ENCODE measurements at places on chromosomes 13 and 19.

DNA sequence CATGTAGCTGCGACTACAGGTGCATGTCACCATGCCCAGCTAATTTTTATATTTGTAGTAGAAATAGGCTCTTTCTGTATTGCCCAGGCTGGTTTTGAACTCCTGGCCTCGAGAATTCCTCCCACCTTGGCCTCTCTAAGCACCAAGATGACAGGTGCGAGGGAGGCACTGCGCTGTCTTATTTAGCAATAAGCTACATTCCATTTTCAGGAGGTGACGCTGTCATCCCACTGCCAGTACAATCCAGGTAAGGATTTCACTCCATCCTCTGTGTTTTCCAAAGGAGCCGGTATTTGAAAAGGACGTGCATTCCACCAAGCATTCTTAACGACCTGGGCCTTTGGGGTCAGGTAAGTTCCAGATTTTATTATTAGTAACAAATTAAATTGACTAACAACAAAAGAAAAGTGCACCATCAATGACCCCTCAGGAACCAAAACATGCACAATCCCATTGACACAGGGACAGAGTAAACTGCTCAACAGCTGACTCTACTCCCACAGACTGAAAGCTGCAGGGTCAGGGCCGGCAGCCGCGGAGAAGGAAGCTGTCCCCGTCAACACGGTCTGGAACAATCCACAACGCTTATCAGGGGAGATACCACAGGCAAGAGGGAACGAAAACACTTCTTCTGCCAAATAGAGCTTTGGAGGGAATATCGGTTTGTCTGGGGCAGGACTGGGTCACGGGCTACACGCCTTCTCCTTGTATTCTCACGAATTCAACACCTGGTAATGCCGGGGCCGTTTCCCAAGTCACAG is 82.8 kb downstream of the INSR start:
- DNase-seq: no peak

GRCh38 chr13:52701728-52702465 is 37.7 kb downstream of the CNMD start:
- no peak for DNase-seq

- no peak for DNase-seq
Measured at GRCh38 chr19:49678985-49679770, 2.1 kb downstream of the PRMT1 start.

DNA sequence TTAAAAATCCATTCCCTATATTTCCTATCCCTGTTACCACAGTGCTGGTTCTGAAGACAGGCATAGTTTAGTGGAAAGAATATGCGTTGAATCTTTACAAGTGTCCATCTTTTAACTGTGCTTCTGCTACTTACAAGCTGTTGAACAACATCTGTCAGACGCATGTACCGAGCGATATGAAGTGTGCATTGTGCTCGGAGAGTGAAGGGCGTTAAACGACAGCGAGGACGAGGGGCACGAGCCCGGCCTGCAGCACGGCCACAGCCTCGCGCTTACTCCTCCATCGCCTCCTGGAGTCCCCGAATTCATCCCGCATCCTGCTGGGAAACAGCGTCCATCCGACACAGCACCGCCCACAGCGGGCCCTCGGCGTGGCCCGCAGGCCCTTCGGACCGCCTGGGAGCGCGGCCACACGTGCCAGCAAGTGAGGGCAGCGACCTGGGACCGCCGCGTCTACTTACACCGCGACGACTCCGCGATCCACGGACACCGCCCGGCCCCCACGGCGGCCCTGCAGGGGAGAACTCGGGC is 514 bp downstream of the PCID2 start:
- peak; percentile 55 for DNase-seq

GRCh38 chr13:106348075-106348840 is 187.2 kb downstream of the EFNB2 start:
- peak; percentile 16 for DNase-seq

DNA sequence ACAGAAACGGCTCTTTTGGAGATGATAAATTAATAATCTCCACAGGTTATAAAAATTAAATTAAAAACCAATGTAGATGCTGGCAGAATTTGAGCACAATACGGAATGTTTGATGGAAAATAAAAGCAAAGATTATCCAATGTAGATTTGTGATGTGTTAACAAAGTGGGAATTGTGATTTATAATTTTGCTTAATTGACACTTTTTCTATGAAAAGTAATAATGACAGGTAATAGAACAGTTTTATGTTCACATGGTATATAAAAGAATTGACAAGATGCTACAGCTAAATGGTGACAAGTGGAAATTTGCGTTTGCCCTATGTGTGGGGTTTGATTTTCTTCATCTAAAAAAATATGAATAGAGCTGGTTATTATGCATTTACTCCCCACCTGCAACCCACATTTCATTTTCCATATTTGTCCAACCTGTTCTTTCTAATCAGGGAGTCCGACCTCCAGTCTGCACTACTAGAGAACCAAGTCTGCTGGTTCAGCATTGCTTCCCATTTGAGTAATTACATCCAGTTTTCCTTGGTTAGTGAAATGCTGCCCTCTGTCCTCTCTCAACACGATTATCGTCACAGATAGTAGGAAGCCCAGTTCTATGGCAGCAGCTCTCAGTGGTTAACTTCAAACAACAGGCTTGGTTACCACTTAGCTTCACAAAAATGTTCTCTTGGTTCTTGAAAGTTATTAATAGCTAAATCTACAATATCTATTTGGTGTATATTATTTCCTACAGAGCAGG is 61.4 kb upstream of the SLITRK1 start:
- peak; percentile 18 for DNase-seq

DNA sequence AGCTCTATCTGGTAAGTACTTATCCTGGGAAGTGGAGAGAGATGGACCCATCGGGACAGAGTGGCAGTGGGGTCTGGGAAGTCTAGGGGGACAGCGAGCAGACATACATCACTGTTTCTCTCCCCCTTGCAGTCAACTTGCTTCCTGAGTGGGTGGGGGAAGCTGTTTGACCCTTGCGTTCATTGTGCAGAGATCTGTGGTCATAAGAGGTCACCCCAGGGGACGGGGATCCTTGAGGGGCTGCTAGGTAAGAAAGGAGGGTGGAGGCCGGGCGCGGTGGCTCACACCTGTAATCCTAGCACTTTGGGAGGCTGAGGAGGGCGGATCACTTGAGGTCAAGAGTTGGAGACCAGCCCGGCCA is 474 bp downstream of the ARHGEF18 start:
- DNase-seq: no peak

DNA sequence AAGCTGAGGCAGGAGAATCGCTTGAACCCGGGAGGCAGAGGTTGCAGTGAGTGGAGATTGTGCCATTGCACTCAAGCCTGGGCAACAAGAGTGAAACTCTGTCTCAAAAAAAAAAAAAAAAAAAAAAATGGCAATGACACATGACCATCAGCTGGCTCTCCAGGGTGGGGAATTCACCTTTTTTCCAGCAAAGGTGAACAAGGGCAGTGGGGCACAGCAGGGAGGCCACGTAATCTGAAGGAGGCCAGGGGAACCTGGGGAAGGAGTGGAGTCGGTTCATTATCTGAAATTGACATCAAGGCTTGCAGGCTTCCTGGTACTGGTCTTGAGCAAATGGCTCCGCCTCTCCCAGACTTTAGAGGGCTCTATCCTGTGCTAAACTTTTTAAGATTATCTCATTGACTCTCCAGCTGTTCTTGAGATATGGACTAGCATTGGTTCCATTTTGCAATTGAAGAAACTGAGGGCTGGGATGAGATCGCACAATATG is 28.1 kb downstream of the KEAP1 start:
- DNase-seq: no peak

DNA sequence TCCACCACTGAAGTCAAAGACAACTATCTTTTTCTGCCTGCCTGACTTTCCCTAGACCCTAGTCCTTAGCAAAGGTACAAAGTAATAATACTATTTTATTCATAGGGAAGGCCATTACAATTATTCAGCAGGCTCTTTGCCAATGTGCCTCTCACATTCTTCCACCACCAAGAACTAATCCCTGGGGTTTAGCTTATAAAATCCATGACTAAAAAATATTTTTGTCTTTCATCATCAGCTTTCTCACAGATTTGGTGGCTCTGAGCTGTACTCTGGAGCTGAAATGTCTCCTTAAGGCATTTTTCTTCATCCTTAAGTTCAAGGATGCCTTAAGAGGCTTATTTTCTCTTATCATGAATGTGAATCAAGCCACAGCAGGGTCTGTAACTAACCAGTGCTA is 96.1 kb downstream of the OXGR1 start:
- DNase-seq: no peak

DNA sequence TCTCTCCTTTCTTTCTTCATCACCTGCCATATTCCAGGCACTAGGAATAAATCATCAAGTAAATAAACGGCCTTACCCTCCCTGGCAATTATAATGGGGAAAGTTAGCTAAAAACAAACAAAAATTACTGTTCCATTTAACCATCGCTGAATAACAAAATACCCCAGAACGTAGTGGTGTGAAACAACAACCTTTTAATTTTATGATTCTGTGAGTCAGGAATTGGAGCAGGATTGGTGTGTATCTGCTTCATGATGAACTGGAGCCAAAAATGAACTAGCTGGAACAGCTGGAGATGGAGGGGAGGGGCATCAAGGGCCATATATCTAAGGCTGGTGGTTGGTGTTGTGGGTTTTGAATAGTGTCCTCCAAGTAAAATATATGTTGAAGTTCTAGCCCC is 3.7 kb upstream of the CADM4 start:
- no peak for DNase-seq

DNA sequence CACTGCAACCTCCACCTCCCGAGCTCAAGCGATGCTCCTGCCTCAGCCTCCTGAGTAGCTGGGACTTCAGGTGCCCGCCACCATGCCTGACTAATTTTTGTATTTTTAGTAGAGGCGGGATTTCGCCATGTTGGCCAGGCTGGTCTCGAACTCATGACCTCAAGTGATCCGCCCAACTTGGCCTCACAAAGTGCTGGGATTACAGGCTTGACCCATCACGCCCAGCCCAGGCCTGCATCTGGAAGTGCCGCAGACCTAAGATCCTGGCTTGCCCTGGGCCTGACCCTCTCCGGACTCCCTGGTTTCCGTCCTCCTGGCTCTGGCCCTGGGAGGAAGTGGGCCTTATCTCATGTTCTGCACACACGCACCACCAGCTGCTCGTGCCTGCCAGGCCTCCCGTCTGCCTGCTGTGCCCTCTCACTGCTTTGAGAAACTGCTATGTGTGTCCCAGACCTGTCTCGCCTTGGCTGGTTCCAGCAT is 4.7 kb upstream of the PTGIR start:
- DNase-seq: no peak

DNA sequence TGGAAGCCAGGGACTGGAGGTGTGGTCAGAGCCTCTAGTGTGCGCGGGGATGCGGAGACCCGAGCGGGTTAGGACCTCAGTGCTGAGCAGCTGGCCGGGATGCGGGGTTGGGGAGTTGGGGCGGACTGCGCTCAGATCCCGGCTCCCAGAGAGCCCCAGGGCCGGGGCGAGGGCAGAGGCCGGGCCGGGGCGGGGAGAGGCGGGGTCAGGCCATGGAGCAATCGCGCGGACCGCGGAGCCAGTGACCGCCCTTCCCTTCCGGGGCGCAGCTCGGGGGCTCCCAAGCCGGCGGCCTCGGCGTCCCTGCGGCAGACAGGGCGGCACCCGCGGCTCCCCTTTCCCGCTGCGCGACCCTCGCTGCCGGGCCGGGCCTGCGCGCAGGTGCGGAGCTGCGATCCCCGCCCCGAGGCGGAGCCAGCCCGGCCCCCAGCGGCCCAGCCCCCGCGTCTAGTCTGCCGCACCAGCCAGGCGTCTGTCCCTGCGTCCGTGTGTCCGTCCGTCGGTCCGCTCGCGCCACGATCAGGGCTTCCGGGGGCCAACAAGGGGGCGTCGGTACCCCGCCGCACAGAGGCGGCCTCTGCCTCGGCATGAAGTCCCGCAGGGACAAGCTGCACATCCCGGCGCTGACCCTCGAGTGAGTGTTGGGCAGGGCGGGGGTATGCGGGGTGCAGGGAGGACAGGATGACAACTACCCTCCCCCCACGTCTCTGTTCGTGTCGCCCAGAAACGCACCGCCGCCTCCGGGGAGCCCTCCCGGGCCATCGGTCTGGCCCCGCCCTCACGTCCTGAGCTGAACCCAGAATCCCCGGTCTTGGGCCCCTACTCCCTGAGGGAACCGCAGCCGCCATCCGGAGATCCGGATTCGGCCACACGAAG is 12.4 kb downstream of the MAST3 start:
- no peak for DNase-seq

GRCh38 chr13:65166675-65167074 is 2063.5 kb downstream of the PCDH9 start:
- DNase-seq: no peak

GRCh38 chr19:19643158-19644053 is at the start of gene GMIP:
TSS of gene GMIP (minus strand) at chr19:19643657. CDS start at chr19:19643529, 128 bp downstream.
- DNase-seq: peak; percentile 35

DNA sequence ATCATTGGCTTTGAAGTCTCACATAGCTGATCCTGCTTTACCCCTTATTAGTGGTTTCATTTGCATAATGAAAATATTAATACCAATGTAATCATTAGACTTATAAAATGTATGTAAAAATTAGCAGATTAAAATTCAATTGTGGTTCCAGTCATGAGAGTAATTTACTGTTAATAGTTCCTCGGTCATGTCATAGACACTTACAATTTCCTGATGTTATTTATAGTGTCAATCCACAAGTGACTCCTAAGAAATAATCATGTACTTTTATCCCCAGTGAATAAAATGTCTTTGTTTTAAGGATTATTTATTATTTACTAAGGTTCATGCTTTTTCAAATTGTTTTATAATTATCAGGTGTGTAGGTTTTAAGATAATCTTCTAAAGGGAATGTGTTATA is 138.5 kb downstream of the PCDH9 start:
- DNase-seq: no peak

All from NCI-H1092 treated with DMSO at 0.1 percent for 48 hours (cell line).